ENCODE measurements at places on chromosomes 7 and 10. TPM values are rescaled to one million over a fixed set of nuclear protein-coding genes. Genes with fewer than 3 reads are reported as not detected.

DNA sequence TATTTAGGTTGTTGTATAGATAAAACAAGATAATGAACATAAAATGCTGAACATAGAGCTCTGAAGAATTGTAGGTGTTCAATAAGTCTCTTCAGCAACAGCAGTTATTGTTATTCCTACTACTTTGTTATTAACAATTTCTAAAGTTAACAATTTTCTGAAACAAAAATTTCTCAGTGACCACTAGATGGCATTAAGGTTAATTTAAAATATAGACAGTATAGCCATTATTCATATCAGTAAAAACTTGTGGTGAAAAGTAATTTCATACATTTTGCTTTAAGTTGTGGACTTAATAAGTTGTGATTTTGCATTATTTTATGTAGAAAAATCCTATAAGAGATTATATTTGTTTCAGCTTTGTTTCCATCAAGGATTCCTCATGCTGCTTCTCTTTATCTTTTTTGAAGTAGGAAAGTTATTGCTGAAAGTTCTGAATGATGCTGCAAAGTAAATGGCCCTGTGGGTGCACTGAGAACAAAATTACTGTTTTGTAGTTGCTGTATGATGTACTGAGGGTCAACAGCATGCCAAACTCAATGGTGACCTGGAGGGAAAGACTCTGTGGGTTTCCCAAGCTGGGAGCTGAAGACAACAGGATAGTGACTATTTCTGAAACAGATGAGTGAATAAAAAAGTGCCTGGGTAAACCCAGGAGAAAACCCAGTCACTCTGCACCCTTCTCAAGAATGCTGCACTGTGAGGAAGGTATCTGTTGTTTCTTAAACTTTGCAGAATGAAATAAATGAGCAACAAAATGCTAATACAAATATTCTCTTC lies 253.6 kb downstream of the KIF20B start:
- H3K27me3 ChIP-seq = no peaks in the 10 kb centered on the region
- no peak for DNase-seq
- H3K27ac ChIP-seq = no peak overlapping the region
- H3K4me1 ChIP-seq = no peaks in the 10 kb centered on the region
- H3K4me3 ChIP-seq = no peak overlapping the region
- no peaks in the 10 kb centered on the region for H3K36me3 ChIP-seq

The LRRD1 gene
- total RNA-seq = 0.29 TPM

GRCh38 chr7:22601003-22601402 lies 101.0 kb upstream of the STEAP1B start:
- H3K27ac ChIP-seq = no peak overlapping the region
- H3K36me3 ChIP-seq = no peaks in the 10 kb centered on the region
- no peak overlapping the region for H3K4me3 ChIP-seq
- H3K4me1 ChIP-seq = no peaks in the 10 kb centered on the region
- no peaks in the 10 kb centered on the region for H3K27me3 ChIP-seq

GRCh38 chr10:132939957-132940790 lies 2.2 kb downstream of the CFAP46 start:
- no peaks in the 10 kb centered on the region for H3K36me3 ChIP-seq
- H3K4me1 ChIP-seq = peaks cover 13% of the 10 kb centered on the region
- H3K4me3 ChIP-seq = no peak overlapping the region
- no peak for DNase-seq
- no peaks in the 10 kb centered on the region for H3K27me3 ChIP-seq
- H3K27ac ChIP-seq = no peak overlapping the region

The OPN1SW gene
- not detected for total RNA-seq

DNA sequence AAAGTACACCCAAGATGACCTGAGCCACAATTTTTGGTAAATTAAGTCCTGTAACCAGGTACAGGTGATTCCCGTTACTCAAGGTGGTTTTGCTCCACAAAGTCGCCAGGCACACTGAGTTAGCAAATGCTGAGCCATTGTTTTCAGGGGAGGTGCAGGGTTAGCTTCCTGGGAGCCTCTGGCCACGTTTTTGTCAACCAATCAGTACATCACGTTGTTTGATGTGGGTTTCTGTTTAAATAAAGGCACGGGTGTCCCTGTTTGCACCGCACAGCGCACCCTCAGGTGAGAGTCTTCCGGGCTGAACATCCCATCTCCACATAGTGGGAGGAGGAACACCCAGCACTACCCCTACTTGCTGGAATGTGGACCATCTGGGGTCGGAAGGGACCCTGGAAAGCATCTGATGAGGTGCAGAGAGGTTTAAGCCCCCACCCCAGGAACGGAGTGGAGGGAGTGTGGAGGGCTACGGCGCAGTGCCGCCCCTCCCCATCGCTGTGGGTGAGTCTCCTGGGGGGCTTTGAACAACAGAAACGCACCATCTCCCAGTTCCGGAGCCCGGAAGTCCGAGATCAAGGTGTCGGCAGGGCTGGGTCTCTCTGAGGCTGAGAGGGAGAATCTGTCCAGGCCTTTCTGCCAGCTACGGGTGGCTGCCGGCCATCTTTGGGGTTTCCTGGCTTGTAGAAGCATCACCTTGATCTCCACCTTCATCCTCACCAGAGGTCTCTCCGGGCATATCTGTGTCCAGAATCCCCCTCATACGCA lies 42.5 kb downstream of the PRKAG2 start:
- H3K27ac ChIP-seq = no peak overlapping the region
- no peaks in the 10 kb centered on the region for H3K36me3 ChIP-seq
- H3K27me3 ChIP-seq = no peaks in the 10 kb centered on the region
- H3K4me1 ChIP-seq = peaks cover 19% of the 10 kb centered on the region

The ERVW-1 gene
- not detected for total RNA-seq

DNA sequence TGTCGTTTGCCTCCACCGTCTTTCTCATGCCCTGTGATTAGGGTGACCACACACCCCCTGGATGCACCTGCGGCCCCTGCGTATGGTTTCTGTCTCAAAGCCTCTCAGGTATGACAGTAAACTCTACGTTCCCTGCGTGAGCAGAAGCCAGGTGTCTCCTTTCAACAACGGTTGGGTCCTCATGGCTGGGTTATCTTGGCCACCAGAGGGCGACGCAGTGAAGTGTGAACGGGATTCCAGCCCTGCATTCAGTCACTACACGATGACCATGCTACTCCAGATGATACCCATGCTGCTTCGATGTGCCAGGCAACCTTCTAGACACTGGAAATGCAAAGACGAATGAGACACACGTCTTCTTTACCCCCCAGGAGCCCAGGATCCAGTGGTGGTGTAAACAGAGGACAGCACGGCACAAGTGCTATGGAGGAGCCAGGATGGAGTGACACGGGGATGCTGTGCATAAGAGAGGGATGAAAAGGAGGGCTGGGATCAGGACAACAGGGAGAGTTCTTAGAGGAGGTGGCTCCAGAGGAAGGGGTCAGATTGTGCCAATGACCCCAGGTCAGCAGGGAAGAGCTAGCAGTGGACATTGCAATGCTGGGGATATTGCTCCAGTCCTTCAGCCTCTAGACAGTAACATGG lies 228.1 kb upstream of the PFKP start:
- no peaks in the 10 kb centered on the region for H3K36me3 ChIP-seq
- H3K4me1 ChIP-seq = no peaks in the 10 kb centered on the region
- no peak overlapping the region for H3K27ac ChIP-seq

The CDNF gene
- total RNA-seq = 2.6 TPM

DNA sequence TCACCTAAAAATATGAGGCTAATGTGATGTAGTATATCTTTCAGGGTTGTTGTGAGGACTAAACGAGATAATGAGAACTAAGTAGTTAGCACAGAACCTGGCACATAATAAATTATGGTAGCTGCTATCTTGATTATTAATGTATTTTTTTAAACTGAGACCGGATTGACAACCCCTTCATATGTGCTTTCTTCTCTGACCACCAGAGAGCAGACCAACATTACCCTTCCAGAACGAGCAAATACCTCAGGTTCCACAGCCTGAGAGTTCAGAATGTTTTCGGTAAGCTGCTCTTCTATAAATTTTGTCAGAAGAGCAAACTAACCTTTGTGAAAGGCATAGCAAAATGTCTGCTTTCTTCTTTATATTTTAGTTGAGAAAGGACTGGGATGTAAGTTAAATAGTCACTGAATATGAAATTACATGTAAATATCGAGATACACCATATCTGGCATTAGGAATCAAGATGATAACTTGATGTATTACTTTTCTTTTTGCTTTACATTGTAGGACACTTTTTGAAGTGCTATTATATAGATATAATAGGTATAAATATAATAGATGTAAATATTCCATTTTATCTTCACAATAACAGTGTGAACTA lies 13.6 kb upstream of the BPGM start:
- no peaks in the 10 kb centered on the region for H3K36me3 ChIP-seq
- H3K27me3 ChIP-seq = no peaks in the 10 kb centered on the region
- peaks cover 9% of the 10 kb centered on the region for H3K4me1 ChIP-seq
- no peak overlapping the region for H3K4me3 ChIP-seq
- peak; percentile 4 for DNase-seq
- no peak overlapping the region for H3K27ac ChIP-seq

- no peak overlapping the region for H3K4me3 ChIP-seq
- H3K4me1 ChIP-seq = peaks cover 6% of the 10 kb centered on the region
- H3K27ac ChIP-seq = no peak overlapping the region
- H3K27me3 ChIP-seq = no peaks in the 10 kb centered on the region
- DNase-seq = no peak
These were observed 482.5 kb upstream of the AUTS2 start for GRCh38 chr7:69115788-69116187.

The ITPRID1 gene
- total RNA-seq = not detected

The ADAMTS14 gene
- total RNA-seq = not detected

The FAM24B gene
- total RNA-seq = 2.1 TPM

DNA sequence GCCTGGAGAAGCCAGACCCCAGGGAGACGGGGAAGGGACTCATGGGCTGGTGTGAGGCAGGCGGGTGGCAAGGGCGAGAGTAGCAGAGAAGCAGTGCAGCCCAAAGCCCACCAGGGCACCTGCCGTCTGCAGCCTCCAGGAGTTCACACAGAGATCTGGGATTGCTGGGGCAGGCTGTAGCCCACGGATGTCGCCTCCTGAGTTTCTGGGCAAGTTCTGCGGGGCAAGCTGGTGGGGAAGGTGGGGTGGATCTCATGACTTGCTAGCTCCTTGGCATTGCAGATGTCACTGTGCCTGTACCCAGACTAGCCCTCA lies 6.0 kb downstream of the ADCK2 start:
- H3K27me3 ChIP-seq = no peaks in the 10 kb centered on the region
- no peak overlapping the region for H3K4me3 ChIP-seq
- peaks cover 11% of the 10 kb centered on the region for H3K36me3 ChIP-seq
- no peak overlapping the region for H3K27ac ChIP-seq
- DNase-seq = no peak
- H3K4me1 ChIP-seq = peaks cover 21% of the 10 kb centered on the region

The ITIH5 gene
- 14.4 TPM for total RNA-seq

DNA sequence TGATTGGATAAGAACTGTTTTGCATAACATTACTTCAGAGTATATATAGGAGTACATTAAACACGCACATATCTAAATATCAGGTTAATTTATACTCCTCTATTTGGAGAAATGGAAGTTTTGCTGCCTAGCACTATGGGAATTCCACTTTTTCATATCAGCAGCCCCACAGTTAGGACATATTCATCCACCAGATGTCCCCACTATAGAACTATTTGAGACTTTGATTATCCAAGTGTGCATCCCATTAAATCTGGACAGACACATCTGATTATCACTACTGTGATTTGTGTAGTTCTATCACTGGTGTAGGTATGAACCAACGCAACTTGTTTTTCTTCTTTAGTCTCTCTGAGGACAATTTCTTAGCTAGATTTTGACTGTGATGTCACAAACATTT lies 345.7 kb downstream of the THSD7A start:
- H3K4me1 ChIP-seq = no peaks in the 10 kb centered on the region
- no peak overlapping the region for H3K27ac ChIP-seq
- H3K27me3 ChIP-seq = no peaks in the 10 kb centered on the region
- H3K4me3 ChIP-seq = no peak overlapping the region
- H3K36me3 ChIP-seq = no peaks in the 10 kb centered on the region
- no peak for DNase-seq

DNA sequence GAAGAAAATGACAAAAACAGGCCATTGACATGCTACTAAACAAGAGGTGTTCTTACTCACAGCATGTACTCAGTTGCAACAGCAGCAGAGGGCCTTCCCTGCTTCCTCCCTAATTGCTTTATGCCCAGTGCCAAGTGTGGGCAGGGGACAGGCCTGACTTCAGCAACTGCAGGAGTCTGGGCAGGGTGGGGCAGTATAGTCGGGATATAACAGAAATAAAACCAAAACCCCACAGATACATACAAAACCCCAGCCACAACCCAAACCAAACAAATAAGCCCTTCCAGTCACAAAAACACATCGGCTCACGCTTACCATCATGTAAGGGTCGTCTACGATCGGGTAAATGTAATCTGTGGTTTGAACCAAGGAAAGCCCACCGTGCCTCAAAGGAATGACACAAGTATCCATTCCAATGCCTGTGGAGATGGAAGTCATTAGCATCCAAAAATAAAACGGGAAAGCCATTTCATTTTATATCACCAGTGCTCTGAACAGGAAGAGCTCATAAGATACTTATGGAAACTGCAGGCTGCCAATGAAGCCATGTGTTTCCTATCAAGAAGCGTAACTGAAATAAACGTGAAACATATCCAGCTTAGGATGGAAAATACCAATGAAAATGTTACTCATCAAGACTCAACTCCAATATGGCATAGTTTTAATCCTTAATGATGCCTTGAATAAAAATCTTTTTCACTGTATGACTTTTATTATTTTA lies 9.5 kb downstream of the SEPHS1 start:
- H3K36me3 ChIP-seq = peaks cover 3% of the 10 kb centered on the region
- H3K27me3 ChIP-seq = no peaks in the 10 kb centered on the region
- H3K4me3 ChIP-seq = no peak overlapping the region
- H3K27ac ChIP-seq = no peak overlapping the region
- H3K4me1 ChIP-seq = no peaks in the 10 kb centered on the region

The ASIC3 gene
- total RNA-seq = 2.6 TPM

DNA sequence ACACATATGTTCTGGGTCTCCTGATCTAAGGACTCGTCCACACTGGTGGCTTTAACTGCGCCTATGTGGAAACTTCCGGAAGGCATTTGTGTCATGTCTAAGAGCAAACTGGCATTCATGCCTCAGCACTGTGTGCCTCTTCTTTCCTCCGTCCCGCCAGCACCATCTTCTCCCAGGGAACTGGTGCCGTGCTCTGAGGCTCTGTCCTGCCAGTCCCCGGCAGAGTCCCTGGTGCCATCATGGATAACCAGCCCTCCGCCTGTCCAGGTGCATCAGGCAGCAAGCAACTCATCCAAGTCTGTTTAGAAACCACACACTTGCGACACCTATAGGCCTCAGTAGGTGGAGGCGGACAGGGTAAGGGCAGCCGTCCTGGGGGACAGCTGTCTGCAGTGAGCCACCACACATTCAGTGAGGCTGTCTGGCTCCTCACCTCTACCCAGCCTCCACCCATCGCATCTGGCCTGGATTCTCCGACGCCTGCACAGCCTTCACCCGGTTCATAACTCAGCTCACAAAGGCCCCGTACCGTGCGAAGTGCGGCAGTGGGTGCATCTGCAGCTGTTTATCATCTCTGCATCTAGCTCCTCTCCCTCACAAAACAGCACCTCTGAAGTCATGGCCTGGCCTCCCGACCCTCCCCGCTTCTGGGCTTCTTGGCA lies 162.7 kb downstream of the DIP2C start:
- no peaks in the 10 kb centered on the region for H3K27me3 ChIP-seq
- no peak overlapping the region for H3K4me3 ChIP-seq
- H3K36me3 ChIP-seq = no peaks in the 10 kb centered on the region
- DNase-seq = no peak

The KAZALD1 gene
- 9.9 TPM for total RNA-seq

- no peaks in the 10 kb centered on the region for H3K27me3 ChIP-seq
- H3K27ac ChIP-seq = no peak overlapping the region
- H3K4me3 ChIP-seq = no peak overlapping the region
- H3K4me1 ChIP-seq = no peaks in the 10 kb centered on the region
- H3K36me3 ChIP-seq = no peaks in the 10 kb centered on the region
These were observed 98.7 kb downstream of the TMEM26 start for GRCh38 chr10:61354401-61354975.

The FBXL13 gene
- 4.2 TPM for total RNA-seq

- no peak overlapping the region for H3K4me3 ChIP-seq
- H3K27ac ChIP-seq = no peak overlapping the region
- DNase-seq = no peak
- no peaks in the 10 kb centered on the region for H3K36me3 ChIP-seq
These were observed 99.7 kb upstream of the ZEB1 start for GRCh38 chr10:31219306-31219705.

Data from thyroid gland (tissue), 4 donors.